Left lung (tissue), 14 donors: ENCODE measurements at places on chromosomes 12 and 14. TPM values are rescaled to one million over a fixed set of nuclear protein-coding genes. Genes with fewer than 3 reads are reported as not detected.

OR4E2 gene
- total RNA-seq: not detected

TMPRSS12 gene
- total RNA-seq: not detected

DAO gene
- total RNA-seq: not detected

- DNase-seq: no peak
Observed at GRCh38 chr14:37508503-37508902, 86.5 kb downstream of the FOXA1 start.
